T-helper 22 cell (primary cell): ENCODE measurements at places on chromosomes 7 and 10.

- DNase-seq, result no peak
Observed at GRCh38 chr7:111960984-111961383, 245.2 kb downstream of the DOCK4 start.

GRCh38 chr10:69406816-69407580, 9.7 kb downstream of the TACR2 start:
- DNase-seq, result no peak

DNA sequence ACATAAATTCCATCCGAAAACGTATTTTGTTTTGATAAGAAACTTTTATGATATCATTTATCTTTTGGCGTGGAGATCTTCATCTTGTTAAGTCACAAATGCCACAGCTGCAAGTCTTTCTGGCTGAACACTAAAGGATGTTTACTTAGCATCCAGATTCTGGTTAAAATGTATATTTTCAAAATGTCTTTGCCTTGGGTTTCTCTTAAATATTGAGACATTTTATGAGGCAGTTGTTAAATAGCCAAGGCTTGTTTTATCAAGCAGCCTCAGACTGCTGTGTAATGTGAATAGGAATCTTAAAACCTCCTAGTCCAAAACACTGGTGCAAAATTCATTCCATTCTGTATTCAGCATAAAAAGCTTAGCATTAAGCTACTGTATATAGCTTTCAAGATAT, 136.3 kb upstream of the FZD1 start:
- no peak for DNase-seq

- DNase-seq, result no peak
Observed at GRCh38 chr10:28111712-28112111, 112.8 kb upstream of the ODAD2 start.

GRCh38 chr7:138668946-138669345, 32.2 kb downstream of the SVOPL start:
- no peak for DNase-seq

- no peak for DNase-seq
Observed at GRCh38 chr10:80437227-80437626, 16.9 kb upstream of the TSPAN14 start.

GRCh38 chr7:42603496-42603895, 308.4 kb downstream of the C7orf25 start:
- no peak for DNase-seq

DNA sequence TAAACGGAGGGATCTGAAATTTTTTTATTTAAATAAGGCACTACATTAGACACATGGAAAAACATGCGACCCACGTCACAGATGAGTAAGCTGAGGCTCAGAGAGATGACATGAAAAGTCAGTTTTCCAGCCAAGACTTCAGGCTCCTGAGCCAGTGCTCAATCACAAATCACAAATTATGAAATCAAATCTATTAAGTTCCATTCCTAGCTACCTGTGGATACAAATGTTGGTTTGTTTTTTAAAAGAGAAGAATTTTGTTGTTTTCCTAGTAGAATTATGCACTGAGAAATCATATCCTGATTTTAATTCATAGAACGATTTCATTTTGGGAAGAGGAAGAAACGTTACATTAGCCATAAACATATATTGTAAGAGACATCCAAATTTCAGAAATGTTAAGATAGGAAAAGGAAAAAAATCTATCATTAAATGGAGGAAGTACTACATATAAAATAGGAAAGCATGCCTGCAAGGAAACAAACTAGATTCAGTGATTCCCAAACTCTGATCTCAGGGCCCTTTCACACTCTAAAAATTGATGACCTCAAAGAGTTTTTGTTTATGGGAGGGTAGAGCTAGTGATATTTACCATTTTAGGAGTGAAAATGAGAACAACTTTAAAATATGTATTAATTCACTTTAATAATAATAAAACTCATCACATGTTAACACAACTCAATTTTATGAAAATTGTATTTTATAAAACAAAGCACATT, 340.4 kb downstream of the PARD3 start:
- no peak for DNase-seq

DNA sequence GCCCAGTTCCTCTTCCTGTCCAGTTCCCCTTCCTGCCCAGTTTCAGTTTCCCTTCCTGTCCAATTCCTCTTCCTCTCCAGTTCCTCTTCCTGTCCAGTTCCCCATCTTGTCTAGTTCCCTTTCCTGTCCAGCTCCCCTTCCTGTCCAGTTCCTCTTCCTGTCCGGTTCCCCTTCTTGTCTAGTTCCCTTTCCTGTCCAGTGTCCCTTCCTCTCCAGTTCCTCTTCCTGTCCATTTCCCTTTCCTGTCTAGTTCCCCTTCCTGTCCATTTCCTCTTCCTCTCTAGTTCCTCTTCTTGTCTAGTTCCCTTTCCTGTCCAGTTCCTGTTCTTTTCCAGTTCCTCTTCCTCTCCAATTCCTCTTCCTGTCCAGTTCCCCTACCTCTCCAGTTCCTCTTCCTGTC, 68.1 kb upstream of the ADCY1 start:
- DNase-seq, result no peak

DNA sequence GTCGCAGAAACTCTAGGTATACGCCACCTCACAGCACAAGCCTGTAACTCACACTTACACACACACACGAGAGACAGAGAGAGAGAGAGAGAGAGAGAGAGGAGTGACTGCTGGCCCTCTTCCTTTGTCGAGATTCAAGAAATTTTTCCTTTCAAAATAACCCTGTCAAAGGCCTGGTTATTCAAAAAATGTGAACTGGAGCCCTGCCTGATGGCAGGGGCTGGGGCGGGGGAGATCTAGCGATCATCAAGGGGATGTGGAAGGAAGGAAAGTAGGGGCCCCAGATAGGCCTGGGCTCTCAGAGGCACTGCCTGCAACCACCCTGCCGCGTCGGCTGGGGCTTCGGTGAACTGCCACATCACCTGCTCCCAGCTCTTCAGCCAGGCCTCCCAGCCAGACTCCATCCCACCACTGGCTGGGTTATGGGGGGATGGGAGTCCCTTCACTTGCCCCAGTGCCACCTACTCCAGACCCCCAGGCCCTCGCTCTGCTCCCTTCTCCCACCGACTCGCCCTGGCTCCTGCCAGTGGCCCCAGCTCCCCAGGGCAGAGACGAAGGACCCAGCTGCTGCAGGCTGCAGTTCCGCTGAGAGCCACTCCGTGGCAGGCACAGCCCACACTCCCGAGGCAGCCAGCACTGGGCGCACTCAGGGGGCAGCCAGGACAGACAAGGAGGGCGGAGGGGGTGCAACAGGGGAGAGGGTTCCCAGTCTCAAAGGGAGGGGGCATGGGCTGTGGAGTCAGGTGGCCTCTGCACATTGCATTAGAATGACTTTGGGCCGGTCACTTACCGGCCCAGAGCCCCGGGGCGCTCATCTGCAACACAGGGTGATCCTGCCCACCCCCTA, 15.3 kb downstream of the KCNH2 start:
- peak; percentile 26 for DNase-seq

DNA sequence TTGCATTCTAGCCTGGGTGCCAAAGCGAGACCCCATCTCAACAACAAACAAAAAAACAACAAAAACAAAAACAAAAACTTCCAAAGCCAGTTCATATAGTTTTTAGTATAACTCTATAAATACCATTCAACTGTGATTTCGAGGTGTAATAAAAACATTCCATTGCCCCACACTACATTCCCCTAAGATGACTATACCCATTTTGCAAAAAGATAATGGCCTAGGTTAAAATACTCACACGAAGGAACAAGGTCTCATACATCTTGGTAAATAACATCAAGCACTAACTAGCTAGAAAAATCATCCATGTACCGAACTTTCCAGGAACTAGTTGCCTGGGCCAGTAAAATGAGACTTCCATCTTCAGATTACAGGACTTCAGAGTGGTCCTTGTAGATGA, 55.4 kb downstream of the GLI3 start:
- DNase-seq, result no peak

GRCh38 chr10:106830006-106830405, 334.5 kb downstream of the SORCS1 start:
- no peak for DNase-seq

DNA sequence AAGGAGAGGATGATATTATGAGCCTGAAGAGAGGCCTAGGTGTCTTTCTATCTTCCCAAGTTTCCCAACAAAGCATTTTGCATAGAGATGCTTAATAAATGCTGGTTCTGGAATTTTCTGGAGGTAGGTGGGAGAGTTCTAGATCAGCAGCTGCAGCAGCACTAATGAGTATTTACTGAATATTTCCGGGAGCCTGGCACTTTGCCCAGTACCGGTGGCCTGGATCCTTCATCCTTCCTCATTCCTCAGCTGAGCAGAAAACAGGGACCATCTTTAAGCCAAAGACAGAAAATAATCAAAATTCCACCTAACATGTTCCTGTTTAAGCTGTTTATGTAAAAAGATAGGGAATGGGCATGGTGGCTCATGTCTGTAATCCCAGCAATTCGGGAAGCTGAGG, 813.2 kb upstream of the AUTS2 start:
- DNase-seq, result no peak

GRCh38 chr7:20577441-20578071, 37.9 kb upstream of the ABCB5 start:
- DNase-seq, result no peak

- no peak for DNase-seq
Observed at GRCh38 chr10:131238669-131239280, 72.7 kb downstream of the TCERG1L start.

GRCh38 chr7:25680636-25681035, 452.4 kb upstream of the NPVF start:
- DNase-seq, result no peak

- DNase-seq, result no peak
Observed at GRCh38 chr10:78321000-78321399, 287.3 kb downstream of the RPS24 start.

- no peak for DNase-seq
Observed at GRCh38 chr7:137563981-137564380, 220.4 kb upstream of the PTN start.

GRCh38 chr10:132308587-132309470, 1.1 kb upstream of the STK32C start:
- no peak for DNase-seq

GRCh38 chr7:3551536-3551935, 250.5 kb downstream of the SDK1 start:
- no peak for DNase-seq

GRCh38 chr10:101260764-101261481, 31.7 kb upstream of the LBX1 start:
- no peak for DNase-seq

- DNase-seq, result no peak
Observed at GRCh38 chr7:151754142-151754590, 122.7 kb downstream of the PRKAG2 start.

DNA sequence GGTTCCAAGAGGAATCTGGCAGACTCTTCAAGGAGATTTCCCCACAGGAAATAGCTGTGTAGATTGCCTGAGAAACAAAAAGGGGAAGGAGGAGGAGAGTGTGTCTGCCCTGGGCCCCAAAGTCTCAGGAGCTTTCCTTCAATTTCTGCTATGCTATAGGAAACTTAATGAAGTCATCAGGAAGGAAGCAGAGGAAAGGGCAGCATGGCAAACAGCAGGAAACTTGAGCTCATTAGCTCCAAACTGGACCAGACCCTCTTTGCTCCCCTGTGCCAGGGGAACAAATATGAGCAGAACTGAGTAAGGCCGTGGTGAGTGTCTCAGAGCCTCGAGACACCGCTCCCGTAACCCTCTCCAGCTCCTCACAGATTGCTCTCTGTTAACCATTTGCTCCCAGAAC, 4.8 kb upstream of the KCNIP2 start:
- DNase-seq, result no peak

DNA sequence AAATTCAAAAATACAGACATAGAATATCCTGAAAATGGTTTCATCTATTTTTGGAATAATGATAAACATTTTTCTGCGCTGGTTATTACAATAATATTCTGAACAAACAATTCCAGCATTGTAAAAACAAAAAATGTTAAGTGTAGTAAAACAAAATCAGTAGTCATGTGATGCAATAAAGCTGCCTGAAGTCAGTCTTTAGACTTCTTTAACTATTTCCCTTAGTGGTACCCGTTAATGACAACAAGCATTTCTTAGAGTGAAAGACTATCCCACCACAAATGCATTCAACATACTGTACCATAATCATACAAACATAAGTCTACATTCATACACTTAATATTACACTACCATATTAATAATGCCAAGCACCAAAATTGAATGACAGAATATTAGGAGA, 1.6 kb downstream of the SKAP2 start:
- DNase-seq, result no peak

- no peak for DNase-seq
Observed at GRCh38 chr10:76651154-76651553, 986.5 kb downstream of the KCNMA1 start.

DNA sequence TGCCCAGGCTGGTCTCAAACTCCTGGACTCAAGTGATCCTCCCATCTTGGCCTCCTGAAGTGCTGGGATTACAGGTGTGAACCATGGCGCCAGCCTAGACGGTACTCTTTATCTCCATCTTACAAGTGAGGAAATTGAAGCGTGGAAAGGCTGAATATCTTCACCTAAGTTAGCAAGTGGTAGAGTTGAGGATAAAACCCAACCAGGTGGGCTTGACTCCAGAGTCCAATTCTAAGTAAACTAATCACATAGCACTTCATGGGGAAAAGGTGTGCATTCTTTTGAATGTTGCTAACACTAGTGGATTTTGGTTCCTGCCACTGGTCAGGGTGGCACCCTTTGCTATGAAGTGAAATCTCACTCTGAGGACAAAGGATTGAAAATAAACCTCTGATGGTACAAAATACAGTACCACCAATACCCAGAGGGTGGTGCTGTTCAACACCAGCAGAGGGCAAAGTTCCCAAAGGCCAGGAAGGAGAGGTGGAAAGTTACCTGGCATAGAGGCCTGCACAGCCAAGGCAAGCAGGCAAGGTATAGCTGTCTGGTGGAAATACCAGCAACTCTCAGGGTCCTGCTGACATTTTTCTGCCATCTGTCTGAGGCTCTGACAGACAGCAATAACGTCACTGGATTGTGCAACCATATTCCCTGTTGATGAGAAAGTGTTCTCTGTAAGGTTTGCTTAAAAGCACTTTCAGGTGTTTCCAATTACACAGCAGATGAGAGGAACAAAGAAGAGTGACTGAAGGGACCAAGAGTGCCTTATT, 17.6 kb downstream of the ZDHHC16 start:
- no peak for DNase-seq
